NCI-H1092 treated with DMSO at 0.1 percent for 48 hours (cell line): ENCODE measurements at places on chromosomes 11 and 22.

DNA sequence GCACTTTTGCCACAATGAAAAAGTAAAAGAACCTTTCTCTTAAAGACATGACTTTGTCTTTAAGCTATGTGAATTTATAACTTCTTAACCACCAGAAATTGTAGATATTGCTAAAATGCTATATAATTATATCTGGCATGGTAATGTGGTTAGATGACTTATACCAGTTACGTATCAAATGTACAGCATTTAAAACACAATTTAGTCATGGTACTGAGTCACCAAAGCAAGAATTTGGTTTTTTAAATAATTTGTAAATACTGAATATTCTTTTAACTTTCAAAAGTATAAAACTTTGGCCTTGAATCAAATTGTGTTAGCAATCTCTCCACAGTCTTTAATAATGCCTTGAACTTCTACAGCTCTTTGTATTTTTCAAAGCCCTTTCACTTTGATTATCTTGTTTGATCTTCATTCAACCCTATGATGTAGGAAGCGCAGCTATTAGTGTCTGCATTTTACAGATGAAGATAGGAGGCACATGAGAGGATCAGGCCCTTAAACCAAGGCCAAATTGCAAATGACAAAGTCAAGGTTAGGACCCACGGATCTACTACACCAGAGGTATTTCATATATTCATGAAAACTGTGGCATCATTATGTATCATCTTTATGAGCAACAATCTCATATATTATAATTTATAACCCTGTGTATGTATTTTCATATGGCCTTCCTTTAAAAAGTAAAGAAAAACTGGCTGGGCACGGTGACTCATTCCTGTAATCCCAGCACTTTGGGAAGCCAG is 4.4 kb upstream of the SYTL2 start:
- DNase-seq, result no peak

- DNase-seq, result no peak
These were observed 219.7 kb downstream of the BARX2 start for GRCh38 chr11:129595038-129595962.

DNA sequence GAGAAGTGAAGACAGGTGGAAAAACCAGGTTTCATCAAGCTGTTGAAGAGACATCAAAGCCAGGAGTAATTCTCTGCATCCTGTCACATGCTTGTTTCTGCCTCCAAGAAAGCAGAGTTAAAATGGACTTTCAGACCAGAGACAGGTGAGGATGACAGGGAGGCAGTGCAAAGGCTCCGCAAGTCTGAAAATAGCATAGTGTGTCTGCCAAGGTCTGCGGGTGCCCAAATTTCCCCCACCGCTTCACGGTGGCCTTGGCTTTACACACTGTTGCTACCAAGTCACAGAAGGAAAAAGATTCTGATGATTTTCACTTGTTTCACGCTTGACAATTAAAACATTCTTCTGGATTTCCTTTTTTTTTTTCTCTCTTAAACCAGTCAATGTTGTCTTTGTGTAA is 44.2 kb downstream of the SNX19 start:
- no peak for DNase-seq

GRCh38 chr22:36775586-36775963 is 344 bp downstream of the IFT27 start:
- peak; percentile 58 for DNase-seq

GRCh38 chr22:19244600-19245352 is 46.7 kb downstream of the CLTCL1 start:
- DNase-seq, result no peak

DNA sequence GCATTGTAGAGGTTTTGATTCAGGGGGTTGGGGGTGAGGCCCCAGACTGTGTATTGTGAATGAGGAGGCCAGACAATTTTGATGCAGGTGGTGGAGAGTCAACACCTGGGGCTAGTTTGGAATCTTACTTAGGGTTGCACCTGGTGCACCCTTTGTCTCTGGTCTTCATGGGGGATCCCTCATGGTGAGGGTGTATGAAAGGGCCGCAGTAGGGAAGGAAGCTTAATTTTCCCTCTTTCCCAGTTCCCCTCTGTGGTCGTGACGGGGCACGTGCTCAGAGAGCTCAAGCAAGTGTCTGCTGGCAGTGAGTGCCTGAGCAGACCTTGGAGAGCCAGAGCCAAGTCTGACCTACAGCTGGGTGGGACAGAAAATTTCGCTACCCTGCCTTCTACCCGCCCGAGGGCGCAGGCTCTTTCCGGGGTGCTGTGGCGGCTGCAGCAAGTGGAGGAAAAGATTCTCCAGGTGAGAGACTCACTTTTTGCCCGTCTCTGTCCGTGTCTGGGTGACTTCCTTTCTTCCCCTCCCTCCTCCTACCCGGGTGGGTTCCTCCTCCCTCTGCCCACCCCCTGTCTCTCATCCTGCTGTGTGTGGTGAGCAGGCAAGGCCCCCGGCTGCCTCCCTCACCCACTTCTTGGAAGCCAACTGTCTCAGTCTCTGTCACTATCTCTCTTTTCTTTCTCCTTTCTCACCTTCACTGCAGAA is 131.7 kb downstream of the MICAL2 start:
- no peak for DNase-seq

- DNase-seq, result no peak
These were observed 24.0 kb downstream of the KMT5B start for GRCh38 chr11:68189082-68189481.

GRCh38 chr11:5700421-5701054 is 10.9 kb downstream of the TRIM22 start:
- no peak for DNase-seq

DNA sequence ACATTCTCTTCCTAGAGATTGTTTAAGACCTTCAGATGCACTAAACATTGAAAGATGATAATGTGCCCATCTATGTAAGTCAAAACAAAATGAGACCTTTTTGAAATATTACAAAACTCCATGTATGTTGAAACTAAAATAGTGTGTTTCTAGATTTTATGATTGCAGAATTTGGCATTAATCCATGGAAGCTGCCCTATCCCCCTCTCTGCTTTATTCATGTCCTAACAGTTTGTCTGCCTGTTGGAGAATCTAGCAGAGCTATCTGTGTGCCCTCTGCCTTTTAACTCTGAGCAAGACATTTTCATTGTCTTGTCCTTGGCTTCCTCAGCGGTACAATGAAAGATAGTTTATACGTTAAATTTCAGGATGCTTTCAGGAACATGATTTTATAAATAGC is 105.5 kb downstream of the FAT3 start:
- DNase-seq, result no peak

DNA sequence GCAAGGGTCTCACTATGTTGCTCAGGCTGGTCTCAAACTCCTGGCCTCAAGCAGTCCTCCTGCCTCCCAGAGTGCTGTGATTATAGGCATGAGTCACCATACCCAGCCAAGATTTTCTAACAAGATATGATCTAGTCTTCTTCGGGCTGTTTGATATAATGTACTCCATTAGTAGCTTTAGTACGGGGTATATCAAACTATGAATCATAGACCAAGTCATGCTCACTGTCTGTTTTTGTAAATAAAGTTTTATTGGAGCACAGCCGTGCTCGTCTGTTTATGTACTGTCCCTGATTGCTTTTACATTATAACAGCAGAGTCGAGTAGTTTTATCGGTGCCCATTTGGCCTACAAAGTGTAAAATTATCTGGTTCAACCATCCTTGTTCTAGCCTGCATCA is 43.9 kb upstream of the GRIK4 start:
- no peak for DNase-seq
